GM23248 (cell line): ENCODE measurements at places on chromosomes 12 and 14. TPM values are rescaled to one million over a fixed set of nuclear protein-coding genes. Genes with fewer than 3 reads are reported as not detected.

PPP4R4 gene
- under 0.01 and 0.22 TPM in 2 replicates for total RNA-seq

SCNN1A gene
- 0.76 TPM in 1 of 2 replicates, not detected in the other for total RNA-seq

SELPLG gene
- 4.4 and 6.1 TPM in 2 replicates for total RNA-seq

HOXC11 gene
- not detected in 2 replicates for total RNA-seq

TAS2R14 gene
- total RNA-seq = 0.76 and 1.2 TPM in 2 replicates

RILPL2 gene
- total RNA-seq = 2.5 and 2.8 TPM in 2 replicates

CACNA2D4 gene
- total RNA-seq = under 0.01 TPM in 1 of 2 replicates, not detected in the other

EML1 gene
- 17.9 and 35.8 TPM in 2 replicates for total RNA-seq

TSHR gene
- not detected in 2 replicates for total RNA-seq

MIP gene
- not detected in 2 replicates for total RNA-seq

VDR gene
- 30.5 and 37.2 TPM in 2 replicates for total RNA-seq

DNA sequence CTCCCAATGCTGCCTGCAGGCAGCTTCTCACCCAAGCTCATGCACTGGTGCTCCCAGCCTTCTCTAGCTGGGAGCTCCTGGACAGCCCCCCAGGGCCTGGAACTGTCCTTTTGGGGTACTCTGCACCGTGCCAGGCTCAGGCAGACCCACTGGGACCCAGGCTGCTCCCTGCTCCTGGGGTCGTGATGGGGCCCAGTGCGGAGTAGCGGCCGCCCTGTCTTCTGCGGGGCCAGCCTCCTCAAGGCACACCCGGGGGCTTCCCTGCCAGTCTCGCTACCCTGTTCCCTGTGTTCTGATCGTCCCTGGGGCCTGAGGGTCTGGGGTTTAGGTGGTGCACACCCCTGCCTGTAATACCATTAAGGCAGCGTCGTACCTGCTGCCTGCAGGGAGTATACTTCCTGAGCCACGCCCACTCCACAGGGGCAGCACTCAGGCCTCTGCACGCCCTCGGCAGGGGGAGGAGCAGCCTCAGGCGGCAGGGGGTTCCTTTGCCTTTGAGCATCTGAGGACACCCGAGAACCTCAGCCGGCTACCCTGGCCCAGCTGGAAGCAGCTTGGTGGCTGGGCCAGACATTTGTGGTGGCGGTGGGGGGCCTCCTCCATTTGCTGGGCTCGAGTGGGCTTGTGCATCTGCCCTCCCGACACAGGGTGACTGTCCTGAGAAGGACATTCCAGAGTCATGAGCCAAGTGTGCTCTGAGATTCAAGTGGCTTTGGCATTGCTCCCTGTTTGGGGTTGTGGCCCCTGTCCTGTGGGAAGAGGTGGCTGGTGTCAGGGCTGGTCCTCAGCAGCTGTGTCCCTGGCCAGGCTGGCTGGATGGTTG is 9.2 kb upstream of the CRIP2 start:
- no peak for DNase-seq

DNA sequence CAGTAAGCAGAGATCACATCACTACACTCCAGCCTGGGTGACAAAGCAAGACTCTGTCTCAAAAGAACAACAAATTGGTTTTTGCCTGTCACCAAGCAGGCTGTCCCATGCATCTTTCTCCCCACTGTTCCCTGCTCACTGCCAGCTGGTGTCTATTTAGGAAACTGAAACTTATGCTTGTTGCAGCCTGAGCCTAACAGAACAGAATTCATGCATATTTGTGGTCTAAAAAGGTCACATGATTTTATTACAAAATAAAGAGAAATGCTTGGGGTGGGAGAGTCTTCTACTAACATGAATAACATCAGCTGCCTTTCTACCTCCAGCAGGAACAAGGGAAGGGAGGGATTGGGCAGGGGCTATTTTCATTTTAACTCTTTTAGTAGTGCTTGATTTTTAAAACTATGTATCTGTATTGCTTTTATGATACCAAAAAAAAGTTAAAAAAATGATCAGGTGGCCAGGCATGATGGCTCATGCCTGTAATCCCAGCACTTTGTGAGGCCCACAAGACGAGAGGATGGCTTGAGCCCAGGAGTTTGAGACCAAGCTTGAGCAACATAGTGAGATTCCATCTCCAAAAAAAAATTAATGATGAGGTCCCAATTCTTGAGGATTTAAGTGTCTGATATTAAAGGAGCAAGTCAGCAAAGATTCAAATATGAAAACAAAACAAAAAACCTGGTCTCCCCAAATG is 923 bp downstream of the STAT2 start:
- DNase-seq = peak; percentile 90

DNA sequence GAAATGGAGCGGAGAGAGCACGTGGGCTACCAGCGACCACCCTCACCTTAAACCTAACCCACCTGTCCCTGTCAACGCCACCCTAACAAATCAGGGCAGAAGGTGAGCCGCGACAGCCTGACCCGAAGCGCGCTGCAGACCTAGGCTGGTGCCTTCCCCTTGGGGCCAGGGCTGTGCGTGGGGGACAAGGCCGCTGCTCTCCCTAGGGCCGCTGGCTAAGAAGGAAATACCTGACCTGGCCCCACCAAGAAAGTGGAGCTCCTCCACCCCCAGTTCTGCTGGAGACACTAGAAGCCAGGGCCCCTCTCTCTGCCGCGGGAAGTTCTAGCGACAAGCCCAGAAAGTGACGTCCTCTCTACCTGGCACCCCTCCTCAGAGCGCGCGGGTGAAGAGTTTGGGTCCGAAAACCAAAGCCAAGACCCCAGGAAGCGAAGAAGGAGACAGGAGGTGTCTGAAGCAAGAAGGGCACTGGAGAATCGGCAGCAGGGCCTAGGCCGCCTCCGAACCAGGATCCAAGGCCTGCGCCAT is 7.5 kb downstream of the SIX1 start:
- no peak for DNase-seq

GRCh38 chr12:30525171-30525570 is 170.5 kb downstream of the IPO8 start:
- no peak for DNase-seq

GRCh38 chr12:40714636-40715035 is 22.4 kb downstream of the CNTN1 start:
- DNase-seq = no peak

- DNase-seq = no peak
These were observed 21.7 kb downstream of the SLC11A2 start for GRCh38 chr12:51004504-51004903.

DNA sequence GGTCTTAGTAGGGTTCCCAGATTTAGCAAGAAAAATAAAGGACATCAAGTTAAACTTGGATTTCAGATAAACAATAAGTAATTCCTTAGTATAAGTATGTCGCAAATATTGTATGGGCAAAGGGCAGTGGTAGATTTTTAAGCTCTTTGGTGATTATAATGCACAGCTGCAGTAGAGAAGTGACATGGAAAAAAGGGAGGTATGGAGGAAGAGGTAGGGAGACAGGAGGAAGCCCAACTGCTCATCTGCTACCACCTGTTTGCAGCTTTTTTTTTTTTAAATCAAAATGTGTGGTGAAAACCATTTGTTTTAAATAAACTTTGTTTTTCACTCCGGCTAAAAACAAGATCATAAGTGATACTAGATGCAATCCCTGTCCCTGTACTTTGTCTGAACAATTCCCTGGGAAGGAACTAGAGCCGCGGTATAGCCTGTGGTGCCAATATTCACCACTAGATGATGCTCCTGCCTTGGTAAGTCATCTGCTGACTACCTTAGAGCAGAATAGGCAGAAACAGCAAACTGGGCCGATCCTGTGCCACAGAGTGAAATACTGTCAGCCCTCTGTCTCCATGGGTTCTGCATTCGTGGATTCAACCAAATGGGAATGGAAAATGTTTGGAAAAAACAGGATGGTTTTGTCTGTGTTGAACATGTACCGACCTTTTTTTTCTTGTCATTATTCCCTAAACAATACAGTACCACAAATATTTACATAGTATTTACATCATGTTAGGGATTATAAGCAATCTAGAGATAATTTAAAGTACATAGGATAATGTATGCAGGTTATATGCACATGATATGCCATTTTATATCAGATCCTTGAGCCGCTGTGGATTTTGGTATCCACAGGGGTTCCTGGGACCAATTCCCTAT is 62.4 kb upstream of the PLBD1 start:
- peak; percentile 78 for DNase-seq

DNA sequence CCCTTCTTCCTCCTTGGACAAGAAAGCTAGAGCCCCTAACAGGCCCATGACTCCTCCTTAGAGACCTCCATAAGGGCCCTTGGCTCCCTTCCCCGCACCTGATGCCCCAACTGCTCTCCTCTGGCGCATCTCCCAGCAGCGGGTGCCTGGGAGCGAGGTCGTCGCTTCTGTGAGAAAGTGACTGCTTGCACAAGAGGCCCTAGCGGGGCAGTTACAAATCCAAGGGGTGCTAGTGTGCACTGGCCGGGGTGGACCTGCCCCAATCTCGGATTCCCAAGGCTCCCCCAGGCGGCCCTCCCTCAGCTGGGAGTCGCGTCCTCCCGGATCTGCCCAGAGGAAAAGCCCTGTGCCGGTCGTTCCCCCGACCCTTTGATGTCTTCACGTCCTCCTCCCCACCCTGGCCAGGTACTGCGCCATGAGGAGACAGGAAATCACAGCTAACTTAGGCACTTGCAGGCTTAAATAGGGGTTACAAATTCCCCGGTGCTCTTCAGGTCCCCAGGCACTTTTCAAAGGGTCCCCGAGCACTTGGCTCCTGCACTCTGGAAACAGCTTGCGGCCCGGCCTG is 2.8 kb downstream of the NKX2-8 start:
- no peak for DNase-seq

- no peak for DNase-seq
These were observed 32.5 kb downstream of the NFYB start for GRCh38 chr12:104105461-104105860.

DNA sequence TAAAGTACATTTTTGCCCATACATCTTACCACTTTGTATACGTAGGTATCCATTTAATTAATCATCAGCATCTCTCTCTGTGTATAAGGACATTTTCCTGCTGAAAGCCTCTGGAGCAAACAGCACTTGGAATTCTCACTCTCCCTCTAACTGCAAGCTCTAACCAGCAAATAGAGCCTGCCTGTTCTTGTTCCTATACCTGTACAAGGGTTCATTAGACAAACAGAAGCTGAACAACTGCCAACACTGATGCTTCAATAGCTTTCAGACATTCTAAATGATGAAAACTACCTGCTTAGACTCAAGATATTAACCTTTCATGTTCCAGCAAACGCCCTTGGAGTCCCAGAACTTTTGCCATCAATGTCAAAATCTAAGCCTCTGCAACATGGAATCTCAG is 98.0 kb downstream of the KCNH5 start:
- no peak for DNase-seq

DNA sequence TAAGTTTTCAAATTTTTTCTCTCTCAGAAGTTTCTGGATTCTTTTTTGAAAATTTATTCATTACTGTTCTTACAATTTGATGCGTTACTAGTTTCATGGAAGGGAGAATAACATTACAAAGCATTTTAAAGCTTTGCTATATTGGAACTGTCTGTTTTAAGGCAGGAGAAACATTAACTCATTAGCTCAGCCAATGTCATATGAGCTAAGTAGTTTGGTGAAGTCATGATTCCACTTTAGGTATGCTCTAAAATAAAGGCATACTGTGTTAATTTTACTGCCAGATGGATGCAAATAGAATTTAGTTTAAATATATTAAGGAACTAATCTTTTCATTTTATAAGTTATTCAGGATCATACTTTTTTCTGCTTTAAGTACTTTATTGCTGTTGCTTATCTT is 46.0 kb downstream of the ARID2 start:
- no peak for DNase-seq

DNA sequence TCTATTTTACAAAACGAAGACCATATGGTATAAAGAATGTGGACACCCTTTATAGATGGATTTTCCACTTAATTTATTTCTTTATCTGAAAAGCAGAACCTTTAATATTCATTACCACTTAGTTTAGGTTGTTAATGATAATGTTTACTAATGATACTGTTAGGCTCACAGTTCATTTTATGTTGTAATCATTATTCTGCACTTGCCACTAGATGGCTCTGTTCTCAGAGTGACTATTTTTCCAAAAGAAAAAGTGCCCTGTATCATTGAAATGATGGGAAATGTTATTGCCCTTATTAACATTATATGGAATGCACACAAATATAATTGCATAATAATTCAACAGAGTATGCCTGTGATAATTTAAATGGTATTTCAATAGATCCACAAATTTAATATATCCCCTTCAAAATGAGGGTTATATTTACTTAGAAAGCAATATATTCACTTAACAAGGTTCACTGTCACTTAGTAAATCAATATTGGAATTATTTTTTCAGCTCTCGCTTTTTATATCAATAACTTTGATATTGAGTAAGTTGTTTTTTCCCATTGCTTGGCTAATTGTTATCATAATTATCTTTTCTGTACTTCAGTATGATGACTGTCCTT is 95.7 kb downstream of the PDE3A start:
- DNase-seq = peak; percentile 49

- DNase-seq = no peak
These were observed 13.7 kb downstream of the AK7 start for GRCh38 chr14:96405677-96406076.

DNA sequence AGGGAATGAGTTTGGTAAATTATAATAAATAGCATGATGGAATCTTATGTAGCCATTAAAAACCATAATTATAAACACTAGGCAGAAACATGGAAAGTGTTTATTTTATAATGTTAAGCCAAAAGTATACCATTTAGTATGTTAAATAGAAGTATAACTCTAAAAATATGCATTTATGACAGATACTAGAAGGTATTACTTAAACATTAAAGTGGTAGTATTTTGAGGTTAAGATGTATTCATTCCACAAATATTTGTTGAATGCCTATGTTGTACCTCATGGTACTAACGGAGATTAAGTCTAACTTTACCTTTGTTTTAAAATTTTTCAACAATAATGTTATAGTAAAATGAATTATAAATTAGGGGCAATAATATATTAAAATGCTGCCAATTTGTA is 24.1 kb downstream of the TTC8 start:
- peak; percentile 38 for DNase-seq

DNA sequence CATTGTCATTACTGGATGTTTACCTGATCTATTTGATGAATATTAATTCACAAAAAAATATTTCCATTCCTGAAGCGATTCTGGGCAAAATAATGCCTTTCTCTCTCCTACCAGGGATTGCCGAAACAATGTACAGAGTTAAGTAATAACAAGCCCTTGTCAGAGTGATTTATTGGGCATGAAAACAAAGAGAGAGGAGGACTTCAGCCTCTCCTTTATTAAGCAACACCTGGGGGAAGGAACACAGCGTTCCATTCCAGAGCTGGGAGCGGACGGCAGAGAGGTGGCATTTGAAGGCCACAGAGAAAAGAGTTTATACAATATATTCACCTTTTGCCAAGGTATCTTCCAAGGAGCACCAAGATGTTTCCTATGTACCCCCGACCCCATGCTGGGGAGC is 165.8 kb downstream of the KSR2 start:
- DNase-seq = no peak

DNA sequence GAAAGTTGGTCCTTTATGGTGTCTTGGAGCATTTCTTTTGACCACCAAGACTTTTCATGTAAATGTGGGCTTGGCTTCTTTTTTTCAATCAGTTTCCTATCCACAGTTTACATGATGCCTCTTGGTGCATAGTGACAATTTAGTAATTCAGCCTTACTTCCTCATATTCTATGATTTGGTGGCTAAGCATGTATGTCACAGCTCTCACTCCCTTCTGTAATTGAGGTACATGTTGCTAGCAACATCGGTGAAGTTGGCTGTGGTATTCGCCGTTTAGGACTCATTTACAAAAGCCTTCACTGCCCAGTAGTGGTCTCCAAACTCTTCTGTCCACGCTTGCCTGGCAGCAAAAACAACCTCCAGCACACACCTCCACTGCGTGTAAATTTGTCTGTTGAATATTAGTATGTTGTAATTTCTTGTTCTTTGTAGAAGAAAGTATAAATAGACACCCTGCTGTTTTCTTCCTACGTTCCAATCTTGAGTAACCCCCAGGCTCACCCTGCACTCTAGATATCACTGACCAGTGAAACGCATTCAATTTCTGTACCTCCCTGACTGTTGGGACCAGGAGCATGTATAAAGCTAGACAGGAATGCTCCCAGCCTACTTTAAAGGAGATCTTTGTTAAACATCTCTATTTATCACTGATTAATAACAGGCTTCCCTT is 90.4 kb downstream of the PPP2R5C start:
- DNase-seq = no peak
